NCI-H187 treated with DMSO at 0.1 percent for 48 hours (cell line): ENCODE measurements at places on chromosomes 16 and 17.

- DNase-seq = no peak
These were observed 21.0 kb downstream of the COQ7 start for GRCh38 chr16:19088341-19088916.

GRCh38 chr16:27378871-27379481 is 23.0 kb upstream of the IL21R start:
- DNase-seq = no peak

DNA sequence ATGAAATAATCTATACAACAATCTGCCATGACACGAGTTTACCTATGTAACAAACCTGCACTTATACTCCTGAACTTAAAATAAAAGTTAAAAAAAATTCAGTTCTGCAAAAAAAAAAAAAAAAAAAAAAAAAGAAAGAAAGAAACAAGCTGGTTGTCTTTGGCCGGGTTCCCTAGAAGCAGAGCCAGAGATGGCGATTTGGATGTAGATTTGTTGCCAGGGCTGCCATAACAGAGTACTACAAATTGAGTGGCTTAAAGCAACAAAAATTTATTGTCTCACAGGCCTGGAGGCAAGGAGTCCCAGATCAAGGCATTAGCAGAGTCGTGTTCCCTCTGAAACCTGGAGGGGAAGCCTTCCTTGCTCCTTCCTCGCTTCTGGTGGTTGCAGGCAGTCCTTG is 20.4 kb downstream of the SYT17 start:
- DNase-seq = no peak

- no peak for DNase-seq
These were observed 248.8 kb upstream of the ELAC2 start for GRCh38 chr17:13266606-13267005.

DNA sequence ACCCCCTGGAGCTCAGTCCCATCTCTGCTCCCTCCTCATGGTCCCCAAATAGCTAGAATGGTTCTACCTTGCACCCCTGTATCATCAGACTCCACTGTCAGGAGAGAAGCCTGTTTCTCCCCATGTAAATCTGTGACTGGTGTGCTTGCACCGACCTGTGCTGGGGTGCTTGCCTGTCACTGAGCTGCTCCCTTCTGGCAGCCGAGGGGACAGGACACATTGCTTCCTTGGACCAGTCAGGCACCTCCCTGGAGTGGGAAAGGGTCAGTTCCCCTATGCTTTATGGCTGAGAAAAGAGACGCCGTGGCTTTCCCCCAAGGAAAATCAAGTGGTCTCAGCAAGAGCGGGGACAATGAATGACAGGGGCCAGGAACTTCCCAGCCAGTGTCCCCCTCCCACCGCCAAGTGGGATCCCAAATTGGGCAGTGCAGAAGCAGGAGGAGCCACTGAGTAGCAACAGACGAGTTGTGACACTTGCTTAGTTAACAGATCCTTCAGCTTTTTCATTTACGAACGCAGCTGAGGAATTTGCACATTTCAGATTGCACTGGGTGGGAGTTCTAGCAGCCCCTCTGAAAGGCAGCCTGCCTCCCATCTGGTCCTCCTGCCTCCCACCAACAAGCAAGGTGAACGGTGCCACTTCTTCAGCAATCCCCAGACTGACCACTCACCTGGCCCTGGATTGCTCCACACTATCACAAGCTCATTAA is 156.4 kb downstream of the KATNIP start:
- no peak for DNase-seq

- DNase-seq = no peak
These were observed 849 bp downstream of the CAPN15 start for GRCh38 chr16:528111-529011.

DNA sequence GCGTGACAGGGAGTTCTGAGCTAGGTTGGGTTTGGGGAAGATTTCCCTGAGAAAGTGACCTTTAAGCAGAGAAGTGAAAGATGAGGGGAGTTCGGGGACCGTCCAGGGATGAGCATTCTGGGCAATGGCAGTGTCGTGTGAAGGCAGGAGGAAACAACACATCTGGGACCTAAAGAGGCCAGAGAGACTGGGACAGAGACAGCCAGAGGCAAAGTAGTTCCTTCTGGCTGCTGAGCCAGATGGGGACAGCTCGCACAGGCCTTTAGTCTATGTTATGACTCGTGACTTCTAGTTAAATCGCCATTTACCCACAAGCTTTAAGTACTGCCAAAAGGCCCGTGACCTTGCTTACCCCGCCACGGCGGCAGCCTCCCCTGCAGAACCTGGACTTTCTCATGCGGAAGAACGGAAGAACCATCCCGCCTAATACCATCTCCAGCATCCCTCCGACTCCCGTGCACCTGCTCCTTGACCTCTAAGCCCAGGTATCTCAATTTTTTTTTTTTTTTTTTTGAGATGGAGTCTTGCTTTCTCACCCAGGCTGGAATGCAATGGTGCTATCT is 8.5 kb upstream of the MED11 start:
- DNase-seq = no peak

DNA sequence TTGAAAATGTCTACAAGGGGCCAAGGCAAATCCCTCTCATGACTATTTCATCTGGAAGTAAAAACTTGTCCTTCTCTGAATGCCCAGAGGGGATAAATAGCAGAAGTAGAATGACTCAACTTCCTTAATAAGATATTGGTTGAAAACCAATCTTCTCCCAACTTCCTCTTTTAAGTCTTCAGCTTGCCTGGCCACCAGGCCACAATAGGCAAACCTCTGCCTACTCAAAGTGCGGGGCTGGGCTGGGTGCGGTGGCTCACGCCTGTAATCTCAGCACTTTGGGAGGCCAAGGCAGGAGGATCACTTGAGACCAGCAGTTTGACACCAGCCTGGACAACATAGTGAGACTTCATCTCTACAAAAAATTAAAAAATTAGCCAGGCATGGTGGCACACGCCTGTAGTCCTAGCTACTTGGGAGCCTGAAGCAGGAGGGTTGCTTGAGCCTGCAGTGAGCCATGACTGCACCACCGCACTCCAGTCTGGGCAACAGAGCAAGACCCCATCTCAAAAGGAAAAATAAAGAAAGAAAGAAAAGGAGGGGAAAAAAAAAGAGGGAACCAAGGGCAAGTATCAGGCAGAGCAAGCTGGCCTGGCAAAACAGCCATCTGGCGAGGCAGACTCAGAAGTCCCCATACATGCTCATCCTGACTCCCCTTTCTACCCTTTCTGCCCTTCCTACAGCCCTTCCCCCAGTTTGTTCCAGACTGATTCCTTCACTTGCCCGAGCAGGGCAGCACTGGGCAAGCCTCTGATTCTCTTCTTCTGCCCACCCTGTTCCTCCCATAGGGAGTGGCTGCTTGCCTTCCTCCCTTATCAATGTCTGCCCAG is 20.6 kb downstream of the MAP3K14 start:
- DNase-seq = no peak

GRCh38 chr16:11494433-11494832 is 92.3 kb downstream of the LITAF start:
- no peak for DNase-seq

DNA sequence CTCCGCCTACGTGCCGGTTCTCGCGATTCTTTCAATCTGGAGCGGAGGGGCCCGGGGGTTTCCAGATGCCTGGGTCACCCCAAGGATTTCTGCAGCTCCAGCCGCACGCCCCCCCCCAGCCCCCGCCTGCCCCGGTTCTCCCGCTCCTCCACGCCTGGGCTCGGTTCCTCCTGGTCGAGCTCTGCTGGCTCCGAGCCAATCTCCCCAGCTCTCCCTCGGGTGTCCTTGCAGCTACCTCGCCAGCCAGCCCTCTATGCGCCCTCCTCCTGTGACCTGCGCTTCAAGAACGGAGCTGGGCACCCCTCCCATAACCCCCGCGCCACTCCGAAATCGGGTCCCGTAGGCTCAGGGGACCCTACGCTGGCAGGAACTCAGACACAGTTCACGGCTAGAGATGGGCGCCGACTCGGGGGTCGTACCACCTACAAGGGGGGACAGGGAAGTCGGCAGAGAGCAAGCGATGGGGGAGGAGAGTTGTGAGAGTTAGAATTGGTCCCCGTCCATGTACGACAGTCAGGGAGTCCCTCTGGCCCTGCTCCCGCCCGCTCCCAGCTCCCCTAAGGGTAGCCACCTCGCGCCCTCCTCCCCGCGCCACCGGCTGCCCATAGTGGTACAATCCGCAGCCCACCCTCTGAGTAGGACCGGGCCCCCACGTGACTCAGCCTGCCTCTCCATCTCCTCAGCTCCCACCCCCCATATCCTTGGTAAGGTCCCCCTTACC is 961 bp downstream of the FGF11 start:
- DNase-seq = no peak

DNA sequence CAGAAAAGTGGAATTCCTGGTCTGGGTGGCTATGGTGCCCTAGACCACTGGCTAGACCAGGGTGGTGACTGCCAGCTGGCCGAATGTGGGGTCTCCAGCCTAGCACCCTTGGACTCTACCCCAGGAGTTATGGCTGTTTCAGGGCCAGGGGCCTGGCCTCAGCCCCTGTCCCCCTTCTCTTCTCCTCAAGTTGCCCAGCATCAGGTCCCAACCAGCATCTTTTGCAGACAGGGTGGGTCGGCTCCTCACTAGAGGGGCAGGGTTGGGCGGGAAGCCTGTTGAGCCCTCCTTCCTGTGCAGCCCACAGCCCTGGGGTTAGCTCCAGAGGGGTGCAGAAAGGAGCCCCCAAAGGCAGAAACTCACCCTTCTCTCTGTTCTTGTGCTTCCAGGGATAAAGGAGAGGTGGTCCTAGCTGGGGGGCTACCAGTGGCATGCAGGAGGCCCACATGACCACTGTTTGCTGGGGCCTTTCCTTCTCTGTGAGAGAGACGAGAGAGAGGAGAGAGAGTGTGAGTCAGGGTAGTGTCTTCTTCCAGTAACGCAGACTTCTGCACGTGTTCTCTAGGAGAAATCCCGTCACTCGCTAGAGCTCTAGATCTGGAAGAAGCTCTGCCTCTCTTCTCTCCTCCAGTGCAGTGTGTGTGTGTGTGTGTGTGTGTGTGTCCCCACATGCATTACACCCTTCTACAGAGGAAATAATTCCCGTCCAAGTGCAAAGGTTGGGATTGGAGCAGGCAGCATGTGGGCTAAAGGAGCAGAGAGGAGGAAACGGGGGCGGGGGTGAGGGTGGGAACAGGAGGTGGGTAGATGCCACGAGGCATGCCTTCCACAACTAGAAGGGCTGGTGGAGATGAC is 209.4 kb downstream of the SEC14L1 start:
- DNase-seq = no peak

- no peak for DNase-seq
These were observed 24.5 kb upstream of the SUPT4H1 start for GRCh38 chr17:58376472-58377000.

GRCh38 chr16:78122774-78123315 is 23.4 kb downstream of the WWOX start:
- DNase-seq = peak; percentile 15

- DNase-seq = no peak
These were observed 19.0 kb downstream of the MED24 start for GRCh38 chr17:40035162-40035559.

- DNase-seq = no peak
These were observed 51.0 kb upstream of the NOL11 start for GRCh38 chr17:67666710-67667109.

GRCh38 chr17:36111068-36111490 is 7.5 kb downstream of the CCL4 start:
- no peak for DNase-seq

DNA sequence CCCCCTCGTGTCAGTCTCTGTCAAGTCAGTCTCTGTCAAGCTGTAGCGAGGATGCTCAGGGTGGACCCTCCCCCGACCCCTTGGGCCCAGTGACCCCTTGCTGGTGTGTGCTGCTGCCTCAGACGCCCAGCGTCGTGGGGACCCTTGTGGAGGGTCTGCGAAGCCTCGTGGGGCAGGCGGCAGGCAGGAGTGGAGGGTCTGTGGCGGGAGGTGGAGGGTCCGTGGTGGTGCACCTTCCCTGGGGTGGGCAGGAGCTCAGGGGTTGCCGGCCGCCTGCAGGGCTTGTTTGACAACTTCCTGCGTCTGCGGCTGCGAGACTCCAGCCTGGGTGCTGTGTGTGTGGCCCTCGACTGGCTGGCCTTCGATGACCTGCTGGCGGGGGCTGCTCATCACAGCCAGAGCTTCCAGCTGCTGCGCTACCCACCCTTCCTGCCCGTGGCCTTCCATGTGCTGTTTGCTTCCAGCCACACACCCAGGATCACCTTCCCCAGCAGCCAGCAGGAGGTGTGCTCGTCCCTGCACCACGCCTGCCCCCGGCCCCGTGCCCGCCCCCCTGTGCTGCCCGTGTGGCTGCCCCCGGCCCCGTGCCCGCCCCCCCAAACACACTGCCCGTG is 5.6 kb downstream of the GNG13 start:
- no peak for DNase-seq
